ENCODE measurements at places on chromosomes 3 and 15.

- no peak for DNase-seq
Observed at GRCh38 chr15:52683580-52683979, 4.4 kb upstream of the ATOSA start.

DNA sequence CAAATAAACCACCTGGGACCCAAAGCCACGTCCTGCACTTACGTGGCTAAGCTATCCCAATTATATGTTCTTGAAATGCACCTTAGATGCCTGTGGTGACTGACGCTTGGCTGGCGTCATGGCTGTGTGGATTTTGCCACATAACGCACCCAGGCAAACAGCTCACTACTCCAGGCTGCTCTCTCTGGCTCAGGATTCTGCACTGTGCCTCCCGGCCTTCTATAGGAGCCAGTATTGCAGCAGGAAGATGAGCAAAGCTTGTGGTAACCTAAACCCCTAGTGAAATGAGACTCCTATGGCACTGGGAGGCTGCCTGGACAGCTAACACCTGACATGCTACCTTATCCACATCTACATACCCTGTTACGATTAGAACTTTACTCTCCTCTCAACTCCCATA, 179.3 kb downstream of the THRB start:
- no peak for DNase-seq

DNA sequence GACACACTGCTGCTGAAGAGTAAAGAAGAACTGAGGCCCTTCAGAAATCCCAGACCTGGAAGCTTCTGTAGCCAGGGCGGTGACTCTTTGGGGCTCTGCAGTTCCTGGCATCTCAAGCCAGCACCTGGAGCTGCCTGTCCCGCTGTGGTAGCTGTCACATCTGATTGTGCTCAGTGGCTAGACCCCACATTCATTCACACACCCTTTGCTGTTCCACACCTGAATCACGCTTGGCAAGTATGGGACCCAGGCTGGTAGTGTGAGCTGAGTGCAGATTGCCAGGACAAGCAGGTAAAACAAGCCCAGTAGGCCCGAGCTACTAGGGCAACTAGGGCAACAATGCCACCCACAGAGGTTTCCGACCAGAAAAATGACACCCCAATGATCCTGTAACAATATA, 218.2 kb downstream of the VGLL3 start:
- no peak for DNase-seq

GRCh38 chr3:175307642-175308041, 448.5 kb downstream of the NAALADL2 start:
- no peak for DNase-seq

Data from AG04449 (cell line).